ENCODE measurements at places on chromosomes 6 and 20.
A peak's percentile ranks its signal among the peaks of the same experiment; 100 is the strongest.

DNA sequence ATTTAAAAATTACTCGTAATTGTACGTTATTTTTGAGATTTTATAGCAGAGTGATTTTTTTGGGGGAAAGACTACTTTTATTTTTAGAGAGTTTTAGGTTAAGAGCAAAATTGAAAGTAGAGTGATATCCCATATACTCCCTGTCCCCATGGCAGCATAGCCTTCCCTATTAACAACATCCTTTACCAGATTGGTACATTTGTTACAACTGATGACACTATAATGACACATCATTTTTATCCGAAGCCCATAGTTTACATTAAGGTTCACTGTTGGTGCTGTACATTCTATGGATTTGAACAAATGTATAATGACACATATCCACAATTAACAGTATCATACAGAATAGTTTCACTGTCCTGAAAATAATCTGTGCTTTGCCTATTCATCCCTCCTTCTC, 1126.4 kb upstream of the CITED2 start:
- DNase-seq: no peak

DNA sequence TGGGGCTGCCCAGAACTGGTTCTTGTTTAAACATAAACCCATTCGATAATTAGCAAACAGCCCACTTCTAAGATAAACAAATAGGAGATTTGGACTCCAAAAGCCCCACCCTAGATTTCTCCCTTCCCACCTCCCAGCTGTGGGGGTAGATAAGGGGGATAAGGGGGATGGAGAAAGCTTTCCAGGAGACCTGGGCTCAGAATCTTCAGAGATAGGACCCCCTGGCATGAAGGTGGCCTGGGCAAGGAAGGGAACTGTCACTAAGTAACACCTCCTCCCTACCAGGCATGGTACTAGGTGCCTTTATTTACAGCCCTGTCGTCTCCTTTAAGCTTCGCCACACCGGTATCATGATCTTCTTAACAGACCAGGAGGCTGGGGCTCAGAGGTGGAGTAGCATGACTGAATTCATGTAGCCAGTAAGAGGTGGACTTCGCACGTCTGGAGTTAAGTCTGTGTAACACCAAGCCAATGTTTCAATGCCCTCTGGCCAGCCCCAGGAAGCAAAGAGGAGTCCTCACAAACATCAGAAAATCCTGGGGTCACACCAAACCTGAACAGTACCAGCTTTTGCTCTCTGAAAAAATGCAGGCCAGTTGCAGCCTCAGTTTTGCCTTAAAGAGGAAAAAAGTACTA, 4.6 kb downstream of the SDC4 start:
- peak; percentile 62 for DNase-seq

DNA sequence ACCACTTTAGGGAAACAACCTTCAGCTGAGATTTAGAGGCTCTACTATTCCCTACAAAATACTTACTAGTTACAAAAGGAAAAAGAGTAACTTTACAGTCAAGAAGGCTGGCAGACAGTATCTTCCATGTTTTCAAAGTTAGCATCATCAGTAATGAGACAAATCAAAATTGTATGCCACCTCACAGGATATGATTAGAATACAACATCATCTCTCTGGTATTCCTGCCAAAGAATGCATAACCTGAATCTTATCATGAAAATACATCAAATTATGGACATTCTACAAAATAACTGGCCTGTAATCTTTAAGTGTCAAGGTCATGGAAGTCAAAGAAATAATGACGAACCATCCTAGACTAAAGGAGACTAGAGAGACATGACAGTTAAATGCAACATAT, 38.4 kb downstream of the CDK5RAP1 start:
- DNase-seq: no peak

DNA sequence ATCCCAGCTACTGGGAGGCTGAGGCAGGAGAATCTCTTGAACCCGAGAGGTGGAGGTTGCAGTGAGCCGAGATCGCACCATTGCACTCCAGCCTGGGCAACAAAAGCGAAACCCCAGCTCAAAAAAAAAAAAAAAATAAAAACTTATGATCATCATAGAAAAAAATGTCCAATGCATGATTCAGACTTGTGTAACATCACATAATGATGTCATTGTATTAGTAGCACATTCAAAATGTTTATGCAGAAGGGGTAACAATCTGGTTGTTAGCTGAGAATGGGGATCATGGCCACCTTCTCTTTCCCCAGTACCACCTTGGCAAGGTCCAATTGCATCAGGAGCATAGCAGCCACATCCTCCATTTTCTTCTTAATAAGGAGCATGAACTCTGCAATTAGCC, 137.6 kb upstream of the MARCKS start:
- no peak for DNase-seq

DNA sequence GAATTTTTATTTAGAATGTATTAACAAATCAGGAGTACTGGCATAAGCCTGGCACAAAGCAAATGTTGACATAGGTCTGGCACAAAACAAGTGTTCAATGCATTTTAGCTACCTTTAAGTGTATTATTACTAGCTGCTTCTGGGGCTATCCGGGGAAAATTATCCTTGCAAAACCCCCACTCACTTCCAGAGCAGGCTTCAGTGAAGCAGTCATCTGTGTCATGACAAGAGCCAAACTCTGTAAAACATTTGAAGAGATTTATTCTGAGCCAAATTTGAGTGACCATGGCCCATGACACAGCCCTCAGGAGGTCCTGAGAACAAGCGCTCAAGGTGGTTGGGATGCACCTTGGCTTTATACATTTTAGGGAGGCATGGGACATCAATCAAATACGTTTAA, 6.4 kb upstream of the TRIM38 start:
- DNase-seq: no peak

DNA sequence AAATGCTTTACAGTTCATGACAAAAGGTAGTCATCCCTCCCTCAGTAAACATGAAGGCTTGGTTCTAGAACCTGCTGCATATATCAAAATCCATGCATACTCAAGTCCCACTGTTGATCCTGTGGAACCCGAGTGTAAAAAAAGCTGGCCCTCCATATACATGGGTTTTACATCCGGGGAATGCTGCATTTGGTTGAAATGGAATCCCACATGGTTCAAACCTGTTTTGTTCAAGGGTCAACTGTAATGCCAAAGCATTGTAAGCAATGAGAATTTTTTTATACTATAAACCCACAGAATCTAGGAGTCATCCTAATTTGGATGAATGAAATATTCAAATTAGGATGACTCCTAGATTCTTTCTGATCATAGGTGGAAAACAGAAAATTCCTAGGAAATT, 5.9 kb upstream of the HDAC2 start:
- no peak for DNase-seq

- DNase-seq: no peak
Observed at GRCh38 chr6:29516108-29516507, 28.4 kb upstream of the MAS1L start.
